ENCODE measurements at places on chromosomes 7 and 10. TPM values are rescaled to one million over a fixed set of nuclear protein-coding genes. Genes with fewer than 3 reads are reported as not detected.

The PVRIG gene
- not detected for total RNA-seq

The LRRN3 gene
- total RNA-seq: 0.40 TPM

GRCh38 chr7:2689951-2690705 lies 2.1 kb downstream of the AMZ1 start:
- DNase-seq: no peak

The TAS2R3 gene
- total RNA-seq: 0.35 TPM

- no peak for DNase-seq
Measured at GRCh38 chr7:76282344-76283253, 19.9 kb upstream of the HSPB1 start.

The CACNA2D1 gene
- total RNA-seq: 87.3 TPM

The SGPL1 gene
- 17.3 TPM for total RNA-seq

GRCh38 chr10:103276896-103277712 lies at the start of gene INA:
INA (plus strand) TSS chr10:103277138; CDS start chr10:103277212, 74 bp downstream.
- DNase-seq: no peak

The RARRES2 gene
- total RNA-seq: 10.6 TPM

The TEX47 gene
- 0.24 TPM for total RNA-seq

DNA sequence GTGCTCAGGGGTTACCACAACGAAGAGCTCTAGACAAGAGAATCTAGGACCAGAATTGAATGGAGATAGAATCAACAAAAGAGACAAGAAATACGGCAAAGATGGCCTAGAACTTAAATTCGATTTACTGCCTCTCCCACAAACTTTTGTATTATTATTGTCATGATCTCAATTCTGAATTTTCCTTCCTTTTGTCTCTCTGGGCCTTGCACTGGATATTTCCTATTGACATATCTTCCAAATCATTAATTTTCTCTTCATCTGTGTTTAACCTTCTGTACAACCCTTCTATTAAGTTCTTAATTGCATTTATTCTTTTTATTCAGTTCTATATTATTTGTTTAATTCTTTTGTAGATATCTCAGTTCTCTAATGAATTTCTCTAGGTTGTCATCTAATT lies 28.4 kb downstream of the VSTM4 start:
- DNase-seq: no peak

The BAMBI gene
- 46.6 TPM for total RNA-seq

GRCh38 chr10:16891375-16892313 lies 74.4 kb upstream of the RSU1 start:
- no peak for DNase-seq

All from cardiac septum (tissue), 1 donor.